ENCODE measurements at places on chromosomes 6 and 20.

DNA sequence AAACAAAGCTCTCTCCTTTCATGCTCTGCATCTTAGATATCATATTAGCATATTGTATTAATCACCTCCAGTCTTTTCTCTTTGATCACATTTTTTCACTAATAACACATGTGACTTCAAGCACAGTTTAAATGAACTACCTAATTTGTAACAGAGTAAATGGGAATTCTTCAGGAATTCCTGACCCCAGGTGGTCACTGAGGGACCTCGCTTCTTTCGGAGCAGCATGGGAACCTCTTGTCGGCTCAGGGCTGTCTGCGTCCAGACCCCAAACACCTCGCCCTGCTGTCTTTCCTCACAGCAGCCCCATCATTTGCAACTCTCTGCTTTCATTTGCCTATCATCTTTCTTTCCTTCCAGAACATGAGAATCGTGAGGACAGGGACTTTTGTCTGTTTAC, 103.5 kb downstream of the DACT2 start:
- DNase-seq = no peak

- DNase-seq = no peak
These were observed 52.1 kb downstream of the SOD2 start for GRCh38 chr6:159640722-159641482.

GRCh38 chr6:35280903-35281302, 16.7 kb upstream of the DEF6 start:
- peak; percentile 48 for DNase-seq

DNA sequence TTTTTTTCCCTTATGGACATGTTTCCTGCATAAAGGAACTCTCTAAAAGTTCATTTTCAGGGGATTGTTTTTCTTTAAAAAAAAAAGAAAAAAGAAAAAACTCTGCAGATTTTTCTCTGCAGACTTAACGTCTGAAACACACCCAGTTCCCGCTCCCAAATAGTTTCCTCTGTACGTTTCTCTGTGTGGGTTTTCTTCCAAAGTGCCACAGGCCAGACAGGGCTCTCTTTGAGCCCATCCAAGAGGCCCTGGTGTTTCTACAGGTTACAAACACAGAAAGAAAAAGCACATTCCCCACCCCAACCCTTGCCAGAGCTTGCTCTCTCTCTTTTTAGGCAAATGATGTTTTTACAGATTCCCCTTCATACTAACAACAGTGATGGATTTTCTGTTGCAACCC, 258.6 kb downstream of the FNDC1 start:
- DNase-seq = no peak

DNA sequence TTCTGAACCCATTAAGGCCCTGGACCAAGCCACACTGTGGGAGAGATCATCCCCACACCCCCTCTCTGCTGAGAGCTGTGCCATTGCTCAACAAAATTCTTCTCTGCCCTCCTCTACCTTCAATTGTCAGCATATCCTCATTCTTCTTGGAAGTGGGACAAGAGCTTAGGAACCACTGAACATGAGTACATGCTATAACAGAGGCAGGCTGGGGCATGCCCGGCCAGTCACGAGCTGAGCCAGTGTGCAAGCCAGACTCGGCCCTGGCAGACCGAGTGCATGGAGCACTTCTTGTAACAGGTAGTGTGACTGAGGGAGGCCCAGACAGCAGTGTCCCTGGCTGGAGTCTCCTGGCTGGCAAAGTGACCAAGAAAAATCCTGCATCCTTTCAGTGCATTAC, 149.2 kb downstream of the MOXD1 start:
- DNase-seq = no peak

DNA sequence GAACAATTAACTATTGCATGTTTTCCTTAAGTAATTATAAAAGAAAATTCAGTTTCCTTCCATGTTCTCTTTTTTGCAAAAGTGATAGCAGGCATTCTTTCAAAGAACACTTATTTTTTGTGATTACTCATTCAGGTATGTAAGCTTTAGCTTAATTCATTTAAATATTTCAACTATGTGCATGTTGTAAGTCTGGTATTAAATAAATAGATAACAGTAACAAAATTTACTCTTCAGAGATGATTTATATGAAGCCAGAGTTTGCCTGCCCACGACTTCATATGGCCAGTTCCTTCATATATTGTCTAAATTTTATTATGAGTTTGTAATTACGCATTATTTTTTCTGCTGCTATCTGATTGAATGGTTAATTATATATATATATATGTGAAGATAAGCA, 110.9 kb downstream of the ADGRG6 start:
- peak; percentile 29 for DNase-seq

DNA sequence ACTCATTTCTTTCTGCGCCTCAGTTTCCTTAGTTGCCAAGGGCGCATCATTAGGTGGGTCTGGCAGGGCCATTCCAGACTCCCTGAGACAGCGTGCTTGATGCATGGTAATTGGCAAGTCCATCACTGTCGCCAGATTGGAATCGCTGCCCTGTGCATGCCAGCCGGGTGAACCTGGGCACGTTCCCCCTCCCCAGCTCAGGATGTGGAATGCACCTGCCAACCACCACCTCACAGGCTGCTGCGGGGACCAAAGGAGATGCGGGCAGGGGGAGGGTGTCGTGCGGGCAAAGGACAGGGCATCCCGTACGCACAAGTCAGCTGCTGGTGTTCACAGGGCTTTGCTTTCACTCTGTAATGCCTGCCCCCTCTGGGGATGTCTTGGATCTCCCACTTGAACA, 36.4 kb upstream of the PMEPA1 start:
- no peak for DNase-seq

GRCh38 chr20:10992731-10993130, 318.9 kb upstream of the JAG1 start:
- peak; percentile 28 for DNase-seq

DNA sequence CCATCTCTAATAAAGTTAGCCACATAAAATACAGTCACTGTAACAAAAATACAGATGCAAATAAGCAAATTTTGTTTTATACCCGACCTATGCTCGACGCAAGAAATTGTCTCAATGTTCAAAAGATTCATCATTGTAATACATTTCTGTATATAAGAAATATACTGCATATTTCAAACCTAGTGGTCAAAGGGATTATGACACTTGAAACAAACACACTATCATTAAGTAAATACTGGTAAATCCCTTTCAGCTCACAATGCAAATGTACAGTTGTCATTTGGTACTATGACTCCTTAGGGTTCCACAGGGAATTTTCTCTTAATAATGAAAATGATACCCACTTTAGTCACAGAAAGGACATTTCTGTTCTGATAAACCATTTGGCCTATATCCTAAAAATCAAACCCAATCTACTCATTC, 2.2 kb downstream of the HIVEP2 start:
- peak; percentile 54 for DNase-seq
